ENCODE measurements at places on chromosomes 12 and 14.

DNA sequence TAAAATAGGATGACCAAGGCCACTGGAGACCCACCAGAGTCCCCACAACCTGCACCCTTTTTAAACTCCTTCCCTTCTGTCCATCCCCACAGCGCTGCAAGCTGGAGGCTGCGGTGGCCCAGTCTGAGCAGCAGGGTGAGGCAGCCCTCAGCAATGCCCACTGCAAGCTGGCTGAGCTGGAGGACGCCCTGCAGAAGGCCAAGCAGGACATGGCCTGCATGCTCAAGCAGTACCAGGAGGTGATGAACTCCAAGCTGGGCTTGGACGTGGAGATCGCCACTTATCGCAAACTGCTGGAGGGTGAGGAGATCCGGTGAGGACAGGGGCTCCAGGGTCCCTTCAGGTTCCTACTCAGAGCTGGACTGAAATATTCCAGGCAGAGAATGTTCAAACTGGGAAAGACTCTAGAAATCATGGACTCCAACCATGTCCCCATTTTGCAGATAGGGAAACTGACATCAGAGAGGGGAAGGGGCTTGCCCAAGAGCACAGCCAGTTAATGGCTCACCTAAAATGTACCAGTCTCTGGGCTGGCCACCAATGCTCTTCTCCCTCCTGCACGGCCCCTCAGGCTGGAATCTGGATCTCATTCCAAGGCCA, 17.2 kb downstream of the KRT85 start:
- DNase-seq = no peak

DNA sequence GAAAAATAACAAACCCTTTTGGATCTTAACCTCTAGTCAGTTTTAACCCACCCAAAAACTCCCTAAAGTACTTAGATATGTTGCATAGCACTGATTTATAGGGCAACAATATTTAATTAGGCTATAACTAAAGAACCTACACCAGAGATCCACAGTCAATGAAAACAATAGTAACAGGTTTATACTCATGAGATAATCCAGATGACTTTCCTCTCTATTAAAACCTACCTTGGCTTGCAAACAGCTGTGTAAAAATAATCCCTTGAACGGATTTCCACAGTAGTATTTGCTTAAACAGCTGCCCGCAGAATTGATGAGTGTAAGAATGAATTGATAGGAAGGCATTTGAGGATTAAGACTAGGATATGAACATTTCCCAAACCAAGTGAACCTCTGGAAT, 104.3 kb upstream of the PTPRR start:
- no peak for DNase-seq

- DNase-seq = no peak
Measured at GRCh38 chr14:56004786-56005185, 113.4 kb upstream of the PELI2 start.

DNA sequence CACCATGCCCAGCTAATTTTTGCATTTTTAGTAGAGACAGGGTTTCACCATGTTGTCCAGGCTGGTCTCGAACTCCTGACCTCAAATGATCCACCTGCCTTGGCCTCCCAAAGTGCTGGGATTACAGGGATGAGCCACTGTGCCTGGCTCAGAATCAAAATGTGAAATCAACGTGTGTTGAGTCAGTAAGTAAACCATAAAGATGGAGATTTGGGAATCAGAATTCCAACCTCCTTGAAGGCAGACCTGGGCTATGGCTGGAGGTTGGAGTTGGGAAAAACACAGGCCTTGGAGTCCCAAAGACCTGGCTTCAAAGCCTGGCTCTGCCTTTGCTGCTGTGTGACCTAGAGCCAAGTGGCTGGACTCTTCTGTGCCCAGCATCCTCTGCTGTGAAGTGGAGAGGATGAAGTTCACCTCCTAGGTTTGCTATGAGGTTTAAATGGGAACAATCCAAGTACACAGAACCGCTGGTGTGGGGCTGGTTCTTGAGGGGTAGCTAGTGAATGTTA, 10.2 kb downstream of the ALDH2 start:
- DNase-seq = no peak

DNA sequence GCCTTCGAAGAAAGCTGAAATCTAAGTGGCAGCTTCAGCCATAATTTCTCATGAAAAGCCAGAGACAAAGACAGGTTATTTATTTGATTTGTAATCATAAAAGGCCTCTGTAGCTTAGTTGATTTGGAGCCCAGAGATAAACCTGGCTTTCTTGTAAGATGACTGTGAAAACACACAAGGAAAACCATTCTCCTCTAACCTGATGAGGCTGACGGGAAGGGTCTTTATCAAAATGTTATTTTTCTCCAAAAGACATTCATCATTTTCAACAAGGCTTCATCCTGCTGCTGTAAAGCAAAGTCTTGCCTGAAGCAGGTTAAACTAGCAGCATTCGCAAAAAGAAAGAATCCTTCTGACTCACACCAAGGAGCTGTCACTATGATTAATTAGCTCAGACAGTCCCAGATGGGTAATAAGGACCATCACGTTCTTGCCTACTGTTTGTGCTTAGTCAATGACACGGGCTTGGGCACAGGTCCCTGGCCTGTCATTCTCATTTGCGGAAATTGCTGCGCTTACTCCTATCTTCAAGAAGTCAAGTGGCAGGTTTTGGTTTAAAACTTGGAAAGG, 286.6 kb downstream of the C12orf75 start:
- DNase-seq = no peak

DNA sequence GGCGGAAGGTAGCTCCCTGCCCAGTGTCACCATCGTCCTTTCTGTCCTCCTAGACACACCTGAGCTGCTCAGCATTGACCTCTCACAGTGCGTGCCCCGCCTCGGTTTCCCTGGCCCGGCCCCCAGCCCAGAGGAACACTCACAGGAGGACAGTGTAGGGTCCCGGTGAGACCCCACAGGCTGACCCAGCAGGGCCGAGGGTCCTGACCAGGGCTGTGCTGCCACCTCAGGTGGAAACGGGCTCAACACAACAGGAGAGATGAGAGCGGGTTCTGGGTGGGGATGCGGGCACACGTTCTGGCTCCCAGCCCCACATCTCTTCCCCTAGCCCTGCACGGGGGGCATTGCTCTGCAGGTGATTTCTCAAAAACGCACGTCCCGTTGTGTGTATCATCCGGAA, 98.1 kb downstream of the PIWIL1 start:
- DNase-seq = no peak

GRCh38 chr14:34548472-34548981, 9.0 kb upstream of the EAPP start:
- DNase-seq = no peak

DNA sequence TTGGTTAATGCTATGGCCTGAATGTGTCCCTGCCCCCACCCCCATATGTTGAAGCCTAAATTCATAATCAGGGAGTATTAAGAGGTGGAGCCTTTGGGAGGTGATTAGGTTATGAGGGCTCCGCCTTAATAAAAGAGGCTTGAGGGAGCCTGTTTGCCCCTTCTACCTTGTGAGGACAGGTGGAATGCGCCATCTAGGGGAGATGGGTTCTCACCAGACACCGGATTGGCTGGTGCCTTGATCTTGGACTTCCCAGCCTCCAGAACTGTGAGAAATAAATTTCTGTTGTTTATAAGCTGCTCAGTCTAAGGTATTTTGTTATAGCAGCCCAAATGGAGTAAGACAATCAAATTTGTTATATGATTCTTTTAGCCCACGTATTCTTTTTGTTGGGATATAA, 148.3 kb downstream of the PTCSC3 start:
- DNase-seq = no peak

- no peak for DNase-seq
Measured at GRCh38 chr12:75856235-75856634, 175.3 kb downstream of the PHLDA1 start.

GRCh38 chr12:14460212-14460841, 94.8 kb downstream of the ATF7IP start:
- DNase-seq = no peak

DNA sequence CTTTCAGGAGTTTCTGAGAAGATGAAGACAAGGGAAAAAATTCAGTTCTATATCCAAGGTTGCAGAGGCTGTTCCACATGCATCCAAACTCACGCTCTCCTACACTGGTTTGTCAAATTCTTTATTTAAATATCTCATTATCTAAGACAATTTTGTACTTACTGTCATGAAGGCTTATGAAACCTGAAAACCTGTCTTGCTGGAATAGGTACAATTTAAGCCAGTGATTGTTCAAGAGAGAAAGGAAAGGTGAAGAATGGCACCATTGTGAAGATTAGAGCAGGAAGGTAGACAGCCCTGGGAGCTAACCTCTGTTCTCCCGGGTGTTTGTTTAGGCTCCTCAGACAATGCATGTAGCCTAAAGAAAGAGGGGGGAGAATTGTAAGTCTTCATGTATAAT, 315.1 kb upstream of the PRKD1 start:
- DNase-seq = no peak

DNA sequence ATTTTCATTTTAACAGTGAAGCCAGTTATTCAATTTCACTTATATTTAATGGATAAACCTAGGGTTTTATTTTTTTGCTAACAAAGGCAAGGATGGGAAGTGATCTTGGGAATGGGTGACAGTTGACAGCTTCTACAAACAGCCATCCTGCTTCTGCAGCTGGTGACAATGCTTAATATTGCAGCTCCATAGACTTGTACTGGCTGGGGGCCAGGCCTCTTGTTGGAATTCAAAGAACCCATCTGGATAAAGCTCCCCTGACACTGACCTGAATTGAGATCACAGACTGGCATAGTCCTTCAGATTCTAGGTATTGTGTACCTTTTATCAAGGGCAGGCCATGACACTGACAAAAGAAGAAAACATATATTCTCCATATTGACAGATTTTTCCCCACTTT, 664.6 kb upstream of the FOXG1 start:
- no peak for DNase-seq
